Stimulated activated CD4-positive, alpha-beta T cell treated with anti-CD3 and anti-CD28 coated beads, Interleukin-12 subunit alpha, Interleukin-12 subunit beta, amount 100 ng/mL, for 4 hours (primary cell): ENCODE measurements at places on chromosomes 1 and 21.

DNA sequence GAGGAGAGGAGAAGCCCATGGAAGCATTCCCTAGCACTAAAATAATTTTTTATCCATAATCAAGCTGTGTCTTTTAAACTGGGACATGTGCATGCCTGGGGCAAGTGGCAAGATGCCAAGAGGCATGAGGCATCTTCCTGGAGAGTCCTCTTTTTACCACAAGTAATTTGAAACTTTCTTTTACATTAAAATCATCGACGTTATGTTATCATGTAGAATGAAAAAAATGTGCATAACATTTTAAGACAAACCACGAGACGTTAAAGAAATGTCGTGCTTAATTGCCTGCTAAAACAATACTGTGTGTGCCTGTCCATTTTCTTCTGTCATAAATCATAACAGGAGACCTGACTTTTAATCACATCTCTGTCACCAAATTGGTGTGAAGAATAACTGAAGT, 1.5 kb downstream of the STYXL2 start:
- no peak for DNase-seq

- DNase-seq: no peak
These were observed 67.4 kb downstream of the DDAH1 start for GRCh38 chr1:85397490-85398032.

GRCh38 chr1:223312705-223313414, 51.1 kb downstream of the SUSD4 start:
- DNase-seq: no peak

GRCh38 chr1:92485381-92486250, 1.1 kb downstream of the GFI1 start:
- peak; percentile 87 for DNase-seq
